ENCODE measurements at places on chromosomes 2 and 18.

DNA sequence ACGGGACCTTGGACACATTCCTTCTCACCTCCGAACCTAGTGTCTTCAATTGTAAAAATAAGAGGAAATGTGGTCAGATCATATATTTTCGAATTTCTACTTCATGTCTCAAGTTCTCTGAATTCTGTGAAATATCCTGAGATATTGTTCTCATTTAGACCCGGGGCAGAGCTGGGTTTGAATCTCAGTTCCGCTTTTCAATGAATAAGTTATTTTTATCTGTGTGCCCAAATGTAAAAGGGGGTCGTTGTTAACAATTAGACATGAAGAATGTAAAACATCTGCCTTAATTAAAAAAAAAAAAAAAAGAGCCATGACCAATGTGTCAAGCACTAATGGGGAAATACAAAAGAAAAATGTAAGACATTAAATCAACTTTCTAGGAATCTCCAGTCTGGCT, 48.9 kb upstream of the BCL11A start:
- no peak for DNase-seq

DNA sequence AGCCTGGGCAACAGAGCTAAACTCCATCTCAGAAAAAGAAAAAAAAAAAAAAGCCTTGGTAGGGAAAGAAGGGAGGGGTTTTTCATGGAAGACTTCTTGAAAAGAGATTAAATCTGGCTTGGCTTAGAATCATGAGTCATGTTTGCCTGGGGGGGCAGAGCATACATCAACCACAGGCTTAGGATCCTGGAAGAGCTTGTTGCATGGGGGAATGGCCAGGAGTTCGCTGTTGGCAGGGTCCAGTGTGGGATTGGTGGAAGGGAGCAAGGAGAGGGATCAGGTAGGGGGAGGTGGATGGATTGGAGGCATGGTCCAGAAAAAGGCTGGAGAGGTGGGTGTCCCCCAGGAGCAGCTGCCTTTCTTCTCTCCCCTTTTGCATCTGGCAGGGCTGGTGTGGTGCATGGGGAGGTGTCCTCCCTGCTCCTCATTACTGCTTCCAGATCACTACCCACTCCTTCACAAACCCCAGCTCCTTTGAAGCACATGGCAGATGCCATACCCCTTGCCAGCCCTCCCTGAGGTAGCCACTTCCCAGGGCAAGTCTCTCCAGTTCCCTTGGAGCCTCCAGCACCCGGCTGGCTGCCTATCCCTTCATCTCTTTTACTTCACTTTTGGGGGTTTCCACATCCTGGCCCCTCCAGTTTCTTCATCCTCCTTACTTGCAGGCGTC, 2.5 kb downstream of the ARMC9 start:
- DNase-seq, result peak; percentile 58

GRCh38 chr2:39023649-39024048, 97.2 kb downstream of the SOS1 start:
- DNase-seq, result no peak

DNA sequence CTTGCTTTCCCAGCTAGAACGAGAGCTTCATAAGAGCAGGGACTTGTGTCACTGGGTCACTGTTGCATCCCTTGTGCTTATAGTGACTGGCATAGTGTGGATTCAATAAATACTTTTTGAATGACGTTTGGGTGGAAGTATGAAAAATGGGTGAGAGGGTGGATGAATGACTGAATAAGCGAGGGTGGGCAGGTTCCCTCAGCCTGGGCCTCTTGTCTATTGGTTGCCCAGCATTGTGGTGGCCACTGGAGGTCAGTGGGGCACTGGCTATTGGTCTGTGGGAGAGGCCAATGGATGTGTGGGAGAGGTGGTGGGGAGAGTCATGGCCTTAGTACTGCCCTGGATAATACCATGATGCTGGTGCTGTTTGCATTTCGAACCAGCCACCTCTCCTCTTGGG, 93.8 kb upstream of the SKOR2 start:
- DNase-seq, result no peak

GRCh38 chr2:20212871-20213503, 11.9 kb downstream of the SDC1 start:
- no peak for DNase-seq

GRCh38 chr18:39599251-39599650, 2033.7 kb upstream of the CELF4 start:
- DNase-seq, result no peak

GRCh38 chr2:103781313-103781712, 1019.5 kb downstream of the TMEM182 start:
- DNase-seq, result no peak

GRCh38 chr2:83081826-83082690, 1377.0 kb downstream of the SUCLG1 start:
- DNase-seq, result peak; percentile 59

GRCh38 chr2:237150831-237151375, 65.2 kb downstream of the COPS8 start:
- DNase-seq, result no peak

DNA sequence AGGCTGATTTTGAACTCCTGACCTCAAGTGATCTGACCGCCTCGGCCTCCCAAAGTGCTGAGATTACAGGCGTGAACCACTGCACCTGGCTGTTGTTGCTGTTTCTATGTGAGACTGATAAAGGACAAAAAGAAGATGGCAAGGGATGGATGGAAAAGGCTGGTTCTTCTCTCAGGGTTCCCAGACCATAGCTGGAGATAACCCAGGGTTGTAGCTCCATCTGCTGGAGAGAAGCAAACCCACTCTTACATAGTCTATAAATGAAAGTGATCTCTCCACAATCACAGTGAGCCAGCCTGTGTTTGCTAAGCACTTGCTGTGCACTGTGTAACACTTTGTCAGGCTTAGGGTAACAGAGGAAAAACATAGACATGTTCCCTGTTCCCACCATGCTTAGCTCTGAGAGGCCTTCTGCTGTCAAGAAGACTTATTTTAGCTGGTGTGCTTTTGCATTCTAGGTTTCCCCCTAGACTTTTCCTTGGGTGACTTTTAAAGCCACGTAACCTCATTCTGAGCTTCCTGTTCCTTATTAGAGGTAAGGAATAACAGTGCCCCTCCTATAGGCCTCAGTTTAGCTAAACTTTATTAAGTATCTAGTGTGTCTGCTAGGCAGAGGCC, 49.7 kb downstream of the LIMS1 start:
- DNase-seq, result peak; percentile 81

GRCh38 chr2:88751768-88752167, 60.3 kb downstream of the RPIA start:
- DNase-seq, result no peak

- peak; percentile 73 for DNase-seq
Measured at GRCh38 chr2:225004597-225004996, 37.7 kb downstream of the DOCK10 start.

- no peak for DNase-seq
Measured at GRCh38 chr18:79935499-79935898, 16.0 kb downstream of the SLC66A2 start.

- peak; percentile 1 for DNase-seq
Measured at GRCh38 chr18:68874361-68874760, 76.5 kb downstream of the CCDC102B start.

DNA sequence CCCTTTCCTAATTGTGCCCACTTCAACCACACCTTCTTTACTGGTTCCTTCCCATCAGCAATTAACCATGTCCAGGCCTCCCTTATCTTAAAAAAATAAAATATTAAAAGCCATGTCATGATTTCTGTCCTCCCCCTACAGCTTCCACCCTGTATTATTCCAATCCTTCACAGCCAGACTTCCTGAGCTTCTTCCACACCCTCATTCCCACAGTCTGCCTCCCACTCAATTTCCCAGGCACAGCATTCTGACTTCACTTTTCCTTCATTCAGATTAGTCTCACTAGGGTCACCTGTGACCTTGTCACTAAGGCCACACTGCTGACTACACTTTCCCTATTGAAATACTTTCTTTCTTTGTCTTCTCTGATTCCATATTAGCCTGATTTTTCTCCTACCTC, 159.4 kb downstream of the DIS3L2 start:
- no peak for DNase-seq

GRCh38 chr2:206873423-206873822, 65.9 kb upstream of the CPO start:
- DNase-seq, result no peak

- DNase-seq, result no peak
Measured at GRCh38 chr2:16015210-16015902, 75.0 kb downstream of the MYCN start.

DNA sequence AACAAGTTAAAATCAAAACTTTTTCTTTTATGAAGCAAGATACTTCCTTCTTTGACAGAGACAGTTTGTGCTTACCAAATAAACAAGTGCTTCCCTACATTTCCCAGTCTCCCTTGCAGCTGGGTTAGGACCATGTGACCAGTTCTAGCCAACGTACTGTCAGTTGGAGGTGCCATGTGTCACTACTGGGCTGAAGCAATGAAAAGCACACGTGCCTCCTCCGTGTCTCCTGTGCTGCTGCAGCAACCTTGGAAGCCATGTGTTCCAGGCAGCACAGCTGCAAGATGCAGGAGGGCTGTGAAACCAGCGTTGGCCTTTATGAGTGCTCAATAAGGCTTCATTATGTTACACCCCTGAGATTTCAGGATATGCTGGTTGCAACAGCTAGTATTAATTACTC, 93.2 kb downstream of the DHRS9 start:
- no peak for DNase-seq

GRCh38 chr2:227374158-227374557, 4.9 kb downstream of the TM4SF20 start:
- peak; percentile 56 for DNase-seq

DNA sequence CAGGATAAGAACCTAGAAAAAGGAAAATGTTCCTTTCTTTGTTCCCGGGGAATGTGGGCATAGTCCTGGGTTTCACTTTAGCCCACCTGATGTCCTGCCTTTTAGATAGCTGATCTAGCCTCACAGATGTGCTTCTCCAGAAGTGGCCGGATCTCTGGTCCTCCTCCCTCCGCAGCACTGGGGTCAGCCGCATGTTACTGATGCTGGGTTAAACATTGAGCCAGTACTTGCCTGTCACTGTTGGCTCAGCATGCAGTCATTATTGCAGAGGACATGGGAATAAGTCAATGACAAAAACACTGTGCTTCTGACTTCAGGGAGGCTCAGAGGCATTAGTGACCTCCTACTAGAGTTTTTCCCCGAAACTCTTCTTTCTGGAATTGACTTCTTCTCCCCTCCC, 27.6 kb downstream of the NCK2 start:
- DNase-seq, result no peak

- peak; percentile 47 for DNase-seq
Measured at GRCh38 chr2:1824202-1824905, 80.0 kb upstream of the PXDN start.

GRCh38 chr2:202717598-202718310, 83.0 kb downstream of the FAM117B start:
- no peak for DNase-seq

GRCh38 chr2:173124441-173124840, 48.8 kb downstream of the MAP3K20 start:
- peak; percentile 59 for DNase-seq

DNA sequence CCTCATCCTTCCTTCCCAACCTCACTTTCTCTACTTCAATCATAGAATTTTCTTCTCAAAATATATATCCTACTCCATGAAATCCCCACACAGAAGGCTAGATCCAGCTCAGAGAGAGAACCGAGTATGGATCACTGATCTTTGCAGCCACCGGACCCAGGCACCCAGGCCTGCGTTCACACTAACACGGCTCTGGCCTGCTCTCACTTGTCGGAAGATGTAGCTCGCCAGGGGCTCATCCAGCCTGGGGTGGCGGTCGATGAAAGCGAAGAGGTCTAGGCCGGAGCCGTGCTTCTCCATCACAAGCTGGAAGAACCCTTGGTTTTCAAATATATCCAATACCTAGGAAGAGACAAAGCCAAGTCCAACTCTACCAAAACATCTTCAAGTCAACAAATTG, 12.7 kb upstream of the MTERF4 start:
- no peak for DNase-seq

DNA sequence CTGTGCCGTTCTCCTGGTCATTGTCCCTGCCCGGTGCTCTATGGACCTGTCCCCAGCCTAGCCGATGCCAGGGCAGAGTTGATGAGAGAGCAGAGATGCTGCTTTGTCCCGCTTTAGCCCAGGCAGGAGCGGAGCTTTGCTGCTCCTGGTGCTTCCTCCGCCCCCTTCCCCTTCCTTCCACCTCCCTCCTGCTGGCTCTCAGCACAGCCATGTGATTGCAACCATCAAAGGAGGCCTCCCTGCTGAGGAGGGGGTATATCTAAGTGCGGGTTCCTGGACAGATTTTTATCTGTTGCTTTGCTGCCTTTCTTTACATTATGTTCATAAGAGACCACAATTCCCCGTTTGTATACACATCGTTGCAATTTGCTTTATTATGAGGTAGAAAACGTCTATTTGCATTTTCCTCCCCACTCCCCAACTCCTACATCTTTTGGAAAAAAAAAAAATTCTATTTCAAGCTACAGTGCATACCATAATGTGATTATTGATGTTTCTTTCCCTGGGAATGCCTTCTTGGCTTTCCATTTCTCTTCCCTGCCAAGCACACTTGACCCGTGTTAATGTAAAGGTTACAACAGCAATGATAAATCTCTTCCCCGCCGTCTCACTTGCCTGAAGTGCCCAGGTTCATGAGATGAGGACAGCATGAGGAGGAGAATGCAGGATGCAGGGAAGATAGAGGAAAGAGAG, 25.4 kb downstream of the ALPK2 start:
- no peak for DNase-seq

DNA sequence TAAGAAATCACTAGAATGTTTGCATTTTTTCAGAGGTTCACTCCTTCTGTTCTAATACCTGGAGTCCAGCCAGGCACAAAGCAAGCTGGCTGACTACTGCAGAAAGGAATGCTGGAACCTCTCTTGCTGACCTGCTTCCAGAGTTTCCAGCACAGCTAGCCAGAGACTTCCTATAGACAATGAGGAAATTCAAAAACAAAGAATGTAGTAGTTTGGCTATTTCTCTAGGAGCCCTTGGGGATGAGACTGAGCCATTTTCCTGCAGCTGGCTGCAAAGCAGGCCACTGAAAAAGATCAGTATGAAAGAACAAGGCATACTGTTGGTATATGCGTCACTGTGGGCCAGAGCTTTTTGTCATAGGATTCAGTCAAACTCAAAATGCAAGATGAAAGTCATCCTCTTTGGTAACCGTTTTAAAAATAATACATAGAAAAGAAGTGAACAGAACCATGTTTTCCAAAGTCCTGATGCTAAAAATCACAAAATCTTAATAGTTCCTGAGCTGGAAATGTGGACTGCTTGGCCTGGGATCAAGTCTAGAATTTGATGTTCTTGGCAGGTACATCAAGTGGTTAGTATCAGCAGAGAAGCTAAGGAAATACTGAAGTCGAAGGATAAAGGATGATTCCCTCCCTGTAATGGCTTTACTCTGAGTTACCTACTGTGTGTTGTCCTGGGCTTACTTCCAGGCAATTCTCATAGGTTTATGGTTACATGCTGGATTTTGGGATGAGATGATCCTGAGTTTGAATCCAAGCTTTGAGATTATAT, 9.0 kb upstream of the DSEL start:
- DNase-seq, result peak; percentile 99

- peak; percentile 45 for DNase-seq
Measured at GRCh38 chr2:203675086-203675485, 31.4 kb upstream of the CD28 start.

- DNase-seq, result no peak
Measured at GRCh38 chr18:25176518-25177042, 175.4 kb downstream of the ZNF521 start.
